ENCODE measurements at places on chromosomes 12 and 14.

GRCh38 chr12:105983622-105984320, 155.0 kb downstream of the NUAK1 start:
- peak; percentile 86 for DNase-seq

GRCh38 chr12:15861404-15861803, 20.8 kb upstream of the STRAP start:
- DNase-seq: no peak

- DNase-seq: no peak
Observed at GRCh38 chr14:88682495-88683114, 110.1 kb downstream of the EML5 start.

- DNase-seq: peak; percentile 73
Observed at GRCh38 chr12:124633365-124634362, 66.3 kb upstream of the NCOR2 start.

GRCh38 chr12:93603762-93604161, 31.3 kb downstream of the SOCS2 start:
- DNase-seq: peak; percentile 31

DNA sequence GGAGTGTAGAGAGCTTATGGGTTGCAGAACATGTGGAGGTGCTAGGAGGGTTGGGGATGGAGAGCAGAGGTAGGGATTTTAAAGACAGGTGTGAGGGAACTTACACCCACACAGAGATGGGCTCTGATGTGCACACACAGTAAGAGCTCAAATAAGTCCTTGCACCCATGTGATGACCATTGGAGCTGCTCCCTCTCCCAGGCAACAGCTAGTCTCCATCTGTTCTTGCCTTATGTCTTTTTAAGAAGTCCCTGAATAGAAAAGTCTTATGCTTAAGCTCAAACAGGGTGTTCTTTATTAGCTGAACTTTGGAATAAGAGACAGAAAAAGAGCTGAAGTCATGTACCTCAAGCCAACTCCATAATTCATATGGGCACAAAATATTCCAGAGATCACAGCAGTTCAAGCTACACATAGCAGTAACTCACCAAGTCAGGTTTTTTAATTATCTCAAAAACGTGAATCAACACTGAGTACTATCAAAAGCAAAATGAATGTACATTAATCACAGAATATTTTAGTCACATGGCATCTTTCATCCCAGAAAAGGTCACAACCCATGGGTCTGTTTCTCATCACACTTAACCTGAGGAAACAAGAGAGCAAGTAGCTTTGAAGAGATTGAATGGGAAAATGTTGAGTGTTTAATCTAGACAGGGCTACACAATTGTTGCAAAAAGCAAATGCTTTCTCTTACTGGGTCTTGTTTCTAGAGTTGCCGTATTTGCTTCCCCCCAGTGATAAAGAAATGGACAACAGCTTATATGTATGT, 1513.6 kb upstream of the SEL1L start:
- peak; percentile 2 for DNase-seq

GRCh38 chr12:128803788-128804187, 20.0 kb downstream of the SLC15A4 start:
- DNase-seq: no peak

- peak; percentile 41 for DNase-seq
Observed at GRCh38 chr12:62679608-62680007, 213.0 kb downstream of the MON2 start.

- no peak for DNase-seq
Observed at GRCh38 chr14:89988787-89989186, 33.1 kb downstream of the TDP1 start.

DNA sequence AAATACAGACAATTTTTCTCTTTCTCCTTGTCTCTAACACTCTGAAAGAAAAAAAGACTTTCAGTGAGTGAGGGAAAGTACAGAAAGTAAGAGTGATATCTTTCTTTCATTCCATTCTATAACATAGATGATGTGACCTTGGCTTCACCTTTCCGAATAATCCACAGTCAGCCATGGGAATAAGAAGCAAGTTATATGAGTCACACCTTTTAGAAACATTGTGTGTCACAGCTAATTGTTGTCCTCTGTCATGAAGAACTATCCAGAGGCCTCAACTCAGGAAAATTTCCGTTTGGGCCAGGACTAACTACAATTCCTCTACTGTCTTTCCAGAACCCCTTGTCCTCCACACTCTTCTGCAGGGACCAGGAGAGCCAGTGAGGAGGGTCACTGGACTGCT, 209.7 kb upstream of the FAR2 start:
- no peak for DNase-seq

GRCh38 chr12:89857652-89858274, 149.1 kb upstream of the ATP2B1 start:
- no peak for DNase-seq

DNA sequence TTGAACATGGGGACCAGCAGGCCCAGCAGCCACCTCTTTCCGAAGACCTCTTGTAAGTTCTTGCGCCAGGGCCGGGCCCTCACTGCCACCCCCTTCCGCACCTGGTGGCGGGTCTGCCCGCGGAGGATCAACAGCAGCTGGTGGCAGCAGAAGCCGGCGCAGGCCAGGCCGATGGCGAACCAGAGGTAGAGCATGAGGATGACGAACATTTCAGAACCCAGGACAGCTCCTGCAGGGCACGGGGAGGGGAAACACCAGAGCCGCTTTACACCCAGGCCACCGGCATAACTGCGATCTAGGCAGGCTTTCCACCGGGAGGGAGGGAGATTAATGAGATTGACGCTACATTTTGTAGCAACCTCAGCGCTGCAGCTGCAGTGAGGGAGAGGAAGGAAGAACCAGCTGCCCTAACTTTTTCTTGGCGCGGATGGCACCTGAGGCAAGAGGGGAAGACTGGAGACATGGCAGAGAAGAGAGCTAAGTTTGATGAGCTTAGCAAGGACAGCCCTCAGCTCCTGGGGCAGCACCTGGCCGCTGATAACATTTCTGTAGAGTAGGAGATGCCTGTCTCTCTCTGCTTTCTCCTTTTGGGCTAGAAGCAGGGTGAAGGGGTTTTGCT, 7.8 kb downstream of the ZDHHC22 start:
- DNase-seq: peak; percentile 69

DNA sequence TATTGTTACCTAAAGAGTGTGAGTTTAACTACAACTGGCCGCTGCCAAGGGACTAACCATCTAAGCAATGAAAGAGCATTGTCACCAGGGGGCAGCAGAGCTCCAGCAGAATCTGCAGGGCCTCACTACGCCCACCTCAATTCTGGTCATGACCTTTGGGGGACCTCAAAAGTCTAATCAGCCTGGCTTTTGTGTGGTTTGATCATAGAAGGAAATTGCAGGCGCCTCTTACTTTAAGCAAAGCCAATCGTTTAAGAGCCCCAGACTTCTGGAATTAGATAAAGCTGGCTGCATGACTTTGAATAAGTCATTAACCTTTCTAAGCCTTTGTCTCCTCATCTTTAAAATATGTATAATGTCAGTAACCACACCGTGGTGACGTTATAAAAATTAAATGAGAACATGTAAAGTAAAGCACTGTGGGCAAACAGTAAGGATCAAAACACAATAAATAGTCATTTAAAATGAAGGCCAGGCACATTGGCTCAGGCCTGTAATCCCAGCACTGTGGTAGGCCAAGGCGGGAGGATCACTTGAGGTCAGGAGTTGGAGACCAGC, 58.6 kb downstream of the TBX3 start:
- peak; percentile 84 for DNase-seq

GRCh38 chr12:1839956-1840951, 19.9 kb downstream of the LRTM2 start:
- DNase-seq: no peak

- peak; percentile 52 for DNase-seq
Observed at GRCh38 chr12:100987552-100988521, 193.3 kb downstream of the ANO4 start.

- DNase-seq: no peak
Observed at GRCh38 chr12:58202933-58203718, 261.8 kb downstream of the ATP23 start.

GRCh38 chr12:41959271-41959670, 185.4 kb downstream of the GXYLT1 start:
- DNase-seq: no peak

- DNase-seq: no peak
Observed at GRCh38 chr14:30431552-30431951, 127.4 kb upstream of the G2E3 start.

GRCh38 chr14:44981198-44981597, 19.2 kb downstream of the TOGARAM1 start:
- no peak for DNase-seq

DNA sequence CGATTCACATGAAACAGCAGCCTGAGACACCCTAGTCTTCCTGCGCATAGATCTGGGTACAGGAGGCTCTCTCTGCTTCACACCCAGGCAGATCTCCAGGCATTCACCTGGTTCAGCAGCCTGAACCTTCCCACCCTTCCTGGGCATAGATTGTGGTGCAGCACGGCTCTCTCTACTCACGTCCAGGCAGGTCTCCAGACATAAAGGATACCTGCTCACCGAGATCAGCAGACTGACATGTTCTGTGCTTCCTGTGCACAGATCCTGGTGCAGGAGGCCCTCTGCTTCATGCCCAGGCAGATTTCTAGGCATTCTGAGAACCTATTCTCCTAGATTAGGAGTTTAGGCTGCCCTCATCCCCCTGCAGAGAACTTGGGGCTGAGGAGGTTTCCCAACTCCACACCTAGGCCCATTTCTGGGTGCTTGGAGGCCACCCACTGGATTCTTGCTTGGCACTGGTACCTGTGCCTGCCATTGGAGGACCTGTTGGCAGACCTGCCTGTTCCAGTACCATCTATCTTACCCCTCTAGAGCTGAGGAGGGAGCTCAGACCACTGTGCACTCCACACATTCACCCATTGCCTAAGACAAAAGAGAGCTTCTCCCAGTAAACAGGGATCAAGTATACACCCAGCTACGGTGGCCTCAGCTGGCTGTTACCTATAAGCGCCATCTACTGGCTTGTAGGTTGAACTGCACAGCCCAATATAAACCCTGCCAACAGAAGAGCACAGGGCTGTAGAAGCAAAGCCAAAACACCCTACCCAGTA, 28.0 kb upstream of the GARIN6 start:
- peak; percentile 11 for DNase-seq

DNA sequence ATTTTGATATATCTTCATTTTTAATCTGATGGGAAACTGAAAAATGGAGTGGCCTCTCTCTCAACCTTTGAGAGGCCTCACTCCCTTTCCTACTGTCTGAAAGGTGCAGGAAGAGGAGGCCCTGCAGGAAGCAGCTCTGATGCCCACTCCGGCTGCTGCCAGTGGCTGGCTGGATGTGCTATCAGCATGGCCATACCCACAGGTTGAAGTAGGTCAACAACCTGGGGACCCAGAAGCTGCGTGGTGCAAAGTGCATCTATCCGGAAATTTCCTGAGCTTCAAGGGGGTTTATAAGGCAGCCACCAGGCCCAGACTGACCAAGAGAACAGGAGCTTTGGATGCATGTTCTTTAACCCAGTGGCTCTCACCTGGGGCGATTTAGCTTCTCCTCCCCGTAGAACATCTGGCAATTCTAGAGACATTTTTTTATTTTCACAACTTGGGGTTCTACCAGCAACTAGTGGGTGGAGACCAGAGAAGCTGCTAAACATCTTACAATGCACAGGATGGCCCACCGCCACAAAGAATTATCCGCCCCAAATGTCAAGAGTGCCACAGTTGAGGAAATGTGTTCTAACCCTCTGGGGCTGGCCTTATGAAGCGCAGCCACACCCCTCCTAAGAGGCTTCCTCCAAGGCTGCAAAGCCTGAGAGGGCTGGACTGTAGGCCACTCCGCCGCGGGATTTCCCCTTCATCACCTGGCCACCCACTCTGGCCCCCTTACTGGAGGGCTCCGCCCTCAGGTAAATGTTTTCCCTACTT, 8.2 kb upstream of the BATF start:
- no peak for DNase-seq

- DNase-seq: no peak
Observed at GRCh38 chr12:123152833-123153232, 1.9 kb upstream of the PITPNM2 start.

GRCh38 chr14:43413084-43413483, 1094.0 kb downstream of the FSCB start:
- DNase-seq: no peak

- no peak for DNase-seq
Observed at GRCh38 chr12:124792961-124793441, 70.7 kb downstream of the SCARB1 start.

GRCh38 chr12:77213319-77213718, 147.9 kb upstream of the E2F7 start:
- DNase-seq: no peak

- no peak for DNase-seq
Observed at GRCh38 chr12:13592063-13592942, 389.1 kb downstream of the GRIN2B start.

GRCh38 chr14:94665121-94665520, 52.9 kb downstream of the SERPINA3 start:
- DNase-seq: peak; percentile 40

GRCh38 chr14:103186241-103186822, 63.1 kb downstream of the TNFAIP2 start:
- no peak for DNase-seq

GRCh38 chr14:20578784-20579502, 8.9 kb downstream of the RNASE11 start:
- DNase-seq: no peak

DNA sequence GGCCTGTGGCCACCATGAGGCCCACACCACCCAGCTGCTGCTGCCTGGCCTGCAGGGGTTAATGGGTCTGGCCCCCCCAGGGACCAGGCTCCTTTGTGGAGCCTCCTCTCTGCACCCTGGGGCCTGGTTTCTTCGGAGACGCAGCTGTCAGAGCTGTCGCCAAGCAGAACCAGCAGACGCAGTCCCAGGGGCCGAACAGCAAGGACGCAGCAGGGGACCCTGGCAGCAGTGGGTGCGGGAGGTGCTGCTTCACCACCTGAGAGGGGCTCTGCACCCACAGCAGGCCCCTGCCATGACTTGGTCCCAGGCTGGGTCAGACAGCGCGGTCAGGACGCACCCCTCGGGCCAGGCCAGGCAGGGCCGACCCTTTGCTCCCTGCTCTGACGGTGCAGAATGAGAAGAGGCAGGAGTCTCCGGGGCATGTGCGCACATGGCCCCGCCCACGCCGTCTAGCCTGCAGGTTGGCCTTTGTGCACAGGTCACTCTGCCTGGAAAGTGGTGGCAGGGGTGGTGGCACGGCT, 30.5 kb downstream of the JAG2 start:
- no peak for DNase-seq
